Activated naive CD8-positive, alpha-beta T cell treated with anti-CD3 and anti-CD28 coated beads, Interleukin-2, amount 10 ng/mL, durations not matched to agents 7 days and 5 days (primary cell): ENCODE measurements at places on chromosomes 3 and 15.

DNA sequence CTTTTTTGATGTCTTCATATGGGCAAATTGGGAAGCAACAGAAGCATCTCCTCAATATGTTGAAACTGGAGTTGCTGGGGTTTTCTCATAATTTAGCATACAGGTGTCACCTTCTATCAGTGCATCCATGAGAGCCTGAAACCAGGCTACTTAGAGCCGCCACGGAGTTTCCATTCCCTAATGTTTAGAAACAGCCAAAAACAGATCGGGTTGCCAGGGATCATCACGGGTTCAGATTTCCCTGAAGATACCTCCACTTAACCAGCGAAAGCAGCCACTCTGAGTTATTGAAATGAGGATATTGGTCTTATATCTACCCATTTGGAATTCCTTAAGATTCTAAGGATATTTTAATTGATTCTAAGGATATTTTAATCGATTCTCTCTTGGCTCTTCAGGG is 14.5 kb downstream of the TERB2 start:
- no peak for DNase-seq

DNA sequence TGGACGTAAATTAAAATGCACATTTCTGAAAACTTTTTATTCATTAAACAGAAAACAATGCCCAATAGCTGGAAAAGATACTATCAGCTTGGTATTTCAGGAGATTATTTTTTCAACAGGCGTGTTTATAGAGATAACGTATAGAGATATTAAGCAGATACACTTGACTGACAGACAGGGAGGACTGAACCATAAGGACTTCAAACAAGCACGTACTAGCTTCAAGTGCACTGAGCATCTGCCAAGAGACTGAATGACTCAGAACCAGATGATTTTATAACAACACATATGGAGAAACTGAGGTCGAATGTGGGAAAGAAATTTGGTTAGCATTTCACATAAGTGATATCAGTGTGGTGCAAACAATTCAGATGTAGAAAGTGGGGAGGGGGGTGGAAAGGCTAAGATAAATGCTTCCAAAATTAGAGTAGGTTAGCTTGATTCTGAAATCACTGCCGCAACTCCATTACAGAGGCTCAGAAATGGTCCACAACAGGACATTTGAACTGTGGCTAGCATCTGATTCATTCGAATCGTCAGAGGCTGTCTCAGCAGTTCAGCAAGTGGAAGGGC is 103.5 kb downstream of the SEMA6D start:
- no peak for DNase-seq

- DNase-seq, result no peak
Measured at GRCh38 chr3:57061556-57061955, 1.1 kb downstream of the SPATA12 start.

DNA sequence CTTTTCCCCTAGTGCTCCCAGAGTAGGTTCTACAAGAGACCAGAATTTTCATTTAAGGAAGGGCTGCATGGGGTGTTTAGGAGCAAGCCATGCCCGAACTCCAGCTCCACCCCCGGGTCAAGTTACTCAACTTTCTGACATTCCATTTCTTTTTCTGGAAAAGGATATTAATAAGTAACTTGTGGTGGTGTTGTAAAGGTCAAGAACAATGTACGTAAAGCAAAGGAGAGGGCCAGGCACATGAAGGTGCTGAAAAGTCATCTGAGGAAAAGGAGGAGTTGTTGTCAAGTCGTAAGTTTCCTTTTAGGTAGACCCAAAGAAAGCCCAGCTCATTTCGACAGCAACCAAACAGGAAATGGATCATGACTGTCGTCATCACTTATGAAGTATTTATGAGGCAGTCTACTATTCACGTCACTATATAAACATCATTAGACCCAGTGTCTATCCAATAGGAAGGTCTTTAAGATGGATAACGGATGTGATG is 319.6 kb upstream of the IL12A start:
- no peak for DNase-seq

DNA sequence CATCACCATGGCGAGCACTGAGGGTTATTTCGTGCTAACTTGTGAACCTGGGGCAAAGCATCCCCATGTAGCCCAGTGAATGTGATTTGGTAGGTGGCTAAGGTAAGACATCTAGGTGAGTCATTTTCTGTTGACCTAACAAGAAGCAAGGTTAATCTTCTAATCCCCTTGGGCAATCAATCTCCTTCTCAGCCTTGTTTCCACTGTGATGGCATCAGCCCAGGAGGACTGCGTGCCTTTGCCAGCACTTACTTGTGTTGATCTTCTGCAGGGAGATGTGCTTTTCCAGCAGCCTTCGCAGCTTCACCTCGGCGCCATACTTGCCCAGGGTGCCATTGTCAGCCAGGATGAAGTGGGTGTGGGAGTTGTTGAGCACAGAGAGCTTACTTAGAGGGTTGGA is 35.7 kb downstream of the TRPM1 start:
- DNase-seq, result no peak

GRCh38 chr3:139151530-139151929 is 106.8 kb upstream of the PRR23C start:
- no peak for DNase-seq

GRCh38 chr3:187661267-187661666 is 8.9 kb downstream of the SST start:
- no peak for DNase-seq

- no peak for DNase-seq
Measured at GRCh38 chr3:114542359-114542758, 248.5 kb downstream of the TIGIT start.

DNA sequence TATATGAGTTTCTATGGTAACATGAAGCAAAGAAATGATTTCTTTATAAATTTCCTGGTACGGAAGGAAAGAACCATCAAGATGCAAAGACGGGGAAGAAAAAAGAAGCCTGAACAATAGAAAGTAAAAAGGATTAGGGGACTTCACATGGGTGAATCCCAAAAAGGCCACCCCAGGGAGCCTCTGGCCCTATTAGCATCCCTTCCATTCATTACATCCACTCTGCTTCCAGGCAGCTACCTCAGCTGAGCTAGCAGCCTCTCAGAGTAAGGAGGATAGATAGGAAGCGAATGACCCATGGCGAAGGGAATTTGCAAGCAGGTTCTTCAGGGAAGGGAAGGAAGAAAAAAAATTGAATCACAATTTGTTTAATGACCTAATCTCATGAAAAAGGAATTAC is 81.6 kb downstream of the GABRB3 start:
- DNase-seq, result no peak

DNA sequence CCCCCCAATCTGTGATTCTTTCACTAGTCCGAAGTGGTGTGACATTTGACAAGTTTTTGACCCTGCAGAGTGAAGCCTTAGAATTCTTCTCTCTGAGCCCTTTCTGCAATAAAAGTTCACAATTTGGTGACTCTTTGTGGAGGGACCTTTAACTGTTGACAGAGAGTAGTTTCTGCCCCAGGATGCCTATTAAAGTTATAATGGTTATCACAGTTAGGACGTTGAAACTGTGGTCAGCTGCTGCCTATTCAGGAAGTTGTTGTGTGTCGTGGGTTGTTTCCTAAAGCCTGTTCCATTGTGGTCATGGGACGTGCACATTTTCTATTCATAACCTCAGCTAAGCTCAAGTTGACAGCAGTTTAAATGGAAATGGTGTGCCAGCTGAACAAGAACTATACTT is 274.5 kb downstream of the NEK10 start:
- no peak for DNase-seq

DNA sequence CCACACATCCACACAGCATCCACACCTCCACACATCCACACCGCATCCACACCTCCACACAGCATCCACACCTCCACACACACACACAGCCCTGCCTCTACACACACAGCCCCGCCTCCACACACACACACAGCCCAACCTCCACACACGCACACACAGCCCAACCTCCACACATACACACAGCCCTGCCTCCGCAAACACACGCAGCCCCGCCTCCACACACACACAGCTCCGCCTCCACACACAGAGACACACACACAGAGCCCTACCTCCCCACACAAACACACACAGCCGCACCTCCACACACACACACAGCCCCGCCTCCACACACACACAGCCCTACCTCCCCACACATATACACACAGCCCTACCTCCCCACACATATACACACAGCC is 4.7 kb downstream of the MESP1 start:
- no peak for DNase-seq

DNA sequence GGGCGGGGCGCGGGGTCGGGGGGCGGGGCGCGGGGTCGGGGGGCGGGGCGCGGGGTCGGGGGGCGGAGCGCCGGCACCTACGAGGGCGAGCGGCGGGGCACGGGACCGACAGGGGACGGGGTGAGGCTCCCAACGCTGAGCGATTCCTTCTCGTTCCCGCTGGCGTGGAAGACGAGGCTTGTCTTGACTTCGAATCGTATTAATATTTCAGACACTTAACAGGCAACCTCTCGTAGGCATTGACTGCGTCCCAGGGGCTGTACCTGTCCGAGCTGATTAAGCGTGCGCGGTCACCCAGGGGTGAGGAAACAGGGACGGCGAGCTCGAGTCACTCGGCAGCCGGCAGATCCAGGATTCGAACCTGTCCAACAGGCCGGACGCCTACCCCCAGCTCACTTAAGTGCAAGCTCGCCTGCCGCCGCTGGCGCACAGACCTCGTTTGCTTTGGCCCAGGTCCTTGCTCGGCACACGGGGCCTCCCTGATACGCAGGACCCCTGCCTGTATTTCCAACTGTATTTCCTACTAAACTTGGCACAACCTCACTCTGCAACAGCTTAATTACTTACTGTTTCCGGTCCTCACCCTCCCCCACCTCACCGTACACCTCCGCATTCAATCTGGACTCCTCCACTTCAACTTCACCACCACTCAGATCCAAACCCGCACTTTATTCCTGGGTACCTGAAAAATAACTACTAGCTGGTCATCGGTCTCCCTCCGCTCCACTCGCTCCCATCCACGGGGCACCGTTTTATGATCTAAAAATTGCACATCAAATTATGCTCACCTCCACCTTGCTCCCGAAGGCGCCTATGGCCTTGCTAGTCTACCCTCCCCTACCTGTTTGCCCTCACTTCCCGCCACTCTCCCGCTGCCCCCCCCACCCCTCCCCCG is 722 bp upstream of the ZXDC start:
- DNase-seq, result no peak

DNA sequence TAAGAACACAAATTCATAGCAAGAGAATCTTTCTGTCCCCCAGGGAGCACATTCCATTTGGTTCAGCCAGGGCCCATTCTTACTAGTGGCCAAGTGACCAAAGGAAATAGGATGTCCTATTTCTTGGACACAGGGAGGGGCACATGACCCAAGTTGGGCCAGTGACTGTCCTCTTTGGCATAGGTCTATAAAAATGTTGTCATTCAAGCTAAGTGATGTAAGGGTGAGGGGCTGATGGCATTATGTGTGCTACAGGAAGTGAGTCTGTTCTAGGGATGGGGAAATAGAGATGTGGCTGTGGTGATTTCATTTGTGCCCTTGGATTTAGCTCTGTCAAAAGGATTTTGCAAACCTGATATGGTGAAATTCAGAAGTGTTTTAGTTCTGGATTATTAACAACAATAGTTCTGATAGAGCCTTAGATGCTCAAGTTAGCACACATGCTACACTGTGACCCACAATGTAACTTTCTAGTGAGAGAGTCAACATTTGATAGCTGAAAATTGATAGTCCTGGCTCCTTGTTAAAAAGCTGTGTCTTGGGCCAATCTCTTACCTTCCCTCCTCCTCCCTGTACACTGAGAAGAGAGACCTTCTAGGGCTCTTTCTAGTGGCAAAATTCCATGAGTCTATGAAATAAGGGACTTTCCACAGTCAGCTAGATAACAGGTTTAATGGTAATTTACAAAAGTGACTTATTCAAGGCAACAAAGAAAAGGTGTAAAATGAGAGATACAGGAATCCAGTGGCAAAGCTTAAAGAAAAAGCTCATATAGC is 117.2 kb downstream of the THRB start:
- no peak for DNase-seq

DNA sequence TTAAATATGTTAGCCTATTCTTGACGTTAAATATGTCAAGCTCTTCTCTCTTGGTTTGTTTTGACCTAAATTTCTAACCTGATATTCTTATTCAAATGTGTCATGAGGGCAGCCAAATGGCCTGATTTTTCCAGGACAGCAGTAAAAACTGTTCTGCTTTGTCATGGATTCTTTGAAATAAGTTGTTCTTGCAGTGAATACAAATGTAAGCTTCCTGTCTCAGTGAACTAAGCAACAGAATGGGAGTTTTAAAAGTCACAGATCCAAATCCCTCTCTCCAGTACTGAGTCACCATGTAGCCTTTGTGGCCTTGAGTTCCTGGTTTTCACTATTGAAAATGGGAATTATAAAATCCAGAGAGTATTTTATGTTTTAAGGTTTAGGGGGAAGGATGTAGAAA is 301.8 kb downstream of the NLGN1 start:
- DNase-seq, result no peak
